ENCODE measurements at places on chromosomes 1 and 21.

DNA sequence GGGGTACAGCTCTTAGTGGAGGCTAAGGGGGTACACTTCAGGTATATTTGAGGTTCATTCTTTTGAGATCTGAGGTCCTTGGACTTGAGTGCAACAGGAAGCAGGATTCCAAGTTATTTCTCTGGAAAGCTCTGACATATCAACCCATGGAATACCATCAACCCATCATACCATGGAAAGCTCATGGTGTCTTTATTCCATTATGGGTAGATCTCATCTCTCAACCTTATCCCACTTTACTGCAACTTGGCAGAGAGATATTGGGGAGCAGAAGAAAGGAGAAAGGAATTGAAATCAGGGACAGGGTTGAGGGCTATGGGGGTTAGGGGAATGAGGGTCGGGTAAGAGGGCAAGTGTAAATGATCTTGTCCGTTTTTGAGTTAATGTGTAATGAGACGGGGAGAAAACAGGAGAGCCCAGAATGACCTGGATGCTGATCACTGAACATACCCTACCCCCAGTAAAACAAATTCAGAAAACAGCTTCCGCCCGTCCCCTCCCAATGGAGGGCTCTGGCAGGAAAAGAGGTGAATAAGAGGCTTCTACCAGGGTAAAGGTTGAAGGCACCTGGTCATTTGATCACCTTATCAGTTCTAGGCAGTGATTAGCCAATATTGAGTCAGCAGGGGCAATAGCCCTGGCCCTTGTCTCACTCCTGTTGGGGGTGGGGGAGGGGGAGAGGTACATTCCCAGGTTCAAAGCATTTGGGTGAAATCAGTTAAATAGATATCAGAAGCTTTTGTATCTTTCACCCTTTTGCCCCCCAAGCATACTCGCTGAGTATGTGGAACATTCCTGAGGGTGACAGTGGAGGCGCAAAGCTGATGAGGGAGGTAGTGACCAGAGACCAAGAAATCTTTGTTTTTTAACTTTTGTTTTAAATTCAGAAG lies 622 bp upstream of the APOA2 start:
- no peak for DNase-seq

DNA sequence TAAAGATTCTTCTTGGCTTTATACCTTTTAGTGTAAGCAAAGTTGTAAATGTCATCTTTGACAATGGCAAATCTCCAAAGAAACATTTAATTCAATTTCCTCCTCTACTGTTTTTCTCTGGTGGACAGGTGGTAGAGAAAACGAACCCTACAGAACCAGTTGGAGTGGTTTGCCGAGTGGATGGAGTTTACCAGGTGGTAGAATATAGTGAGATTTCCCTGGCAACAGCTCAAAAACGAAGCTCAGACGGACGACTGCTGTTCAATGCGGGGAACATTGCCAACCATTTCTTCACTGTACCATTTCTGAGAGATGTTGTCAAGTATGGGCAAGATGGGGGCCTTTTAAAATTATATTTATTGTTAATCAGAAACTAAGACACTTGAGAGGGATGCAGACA lies 25.8 kb downstream of the UAP1 start:
- no peak for DNase-seq

DNA sequence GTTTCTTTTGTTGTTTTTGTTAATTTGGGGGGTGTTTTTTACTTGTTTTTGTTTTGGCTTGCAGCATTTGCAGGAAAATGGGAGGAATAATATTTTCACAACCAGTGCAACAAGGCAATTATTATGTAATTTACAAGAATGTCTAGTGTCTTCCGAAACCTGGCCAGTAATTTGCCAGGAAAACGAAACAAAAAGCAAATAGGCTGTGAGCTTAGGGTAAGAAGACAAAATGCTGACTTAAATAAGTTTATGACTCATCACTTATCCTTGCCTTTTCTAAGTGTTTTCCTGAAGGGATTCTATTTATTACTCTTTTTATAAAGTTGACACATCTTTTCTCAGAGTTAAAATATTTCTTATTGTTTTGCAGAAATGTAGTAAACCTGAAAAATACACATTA lies 49.8 kb downstream of the KCNT2 start:
- DNase-seq, result no peak

GRCh38 chr1:66618390-66618789 lies 84.4 kb downstream of the SGIP1 start:
- DNase-seq, result no peak

GRCh38 chr21:33259995-33260394 lies 6.2 kb upstream of the IL10RB start:
- DNase-seq, result no peak

- no peak for DNase-seq
Measured at GRCh38 chr1:17215545-17215890, 10.6 kb downstream of the PADI1 start.

- no peak for DNase-seq
Measured at GRCh38 chr1:236064674-236065508, at the start of gene NID1. Gene NID1 (minus strand): TSS chr1:236065090. CDS start chr1:236065079, 11 bp downstream.

DNA sequence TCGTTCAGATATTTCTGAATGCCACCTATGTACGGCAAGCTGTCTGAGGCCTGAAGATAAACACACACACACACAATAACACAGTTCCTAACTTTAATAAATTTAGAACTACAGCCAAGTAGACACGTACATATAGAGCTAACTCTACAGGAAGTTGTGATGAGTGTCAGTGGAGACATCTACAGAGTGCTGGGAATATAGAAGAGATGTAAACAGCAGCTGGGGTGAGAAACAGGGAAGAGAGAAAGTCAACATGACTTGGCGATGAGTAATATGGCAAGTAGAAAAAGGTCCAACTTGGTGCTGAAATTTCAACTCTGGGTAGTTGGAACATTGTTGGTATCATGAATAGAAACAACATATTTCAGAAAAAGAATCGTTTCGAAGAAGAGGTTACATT lies 206.5 kb downstream of the ZP4 start:
- no peak for DNase-seq

GRCh38 chr1:197320991-197321531 lies 53.0 kb downstream of the CRB1 start:
- no peak for DNase-seq

DNA sequence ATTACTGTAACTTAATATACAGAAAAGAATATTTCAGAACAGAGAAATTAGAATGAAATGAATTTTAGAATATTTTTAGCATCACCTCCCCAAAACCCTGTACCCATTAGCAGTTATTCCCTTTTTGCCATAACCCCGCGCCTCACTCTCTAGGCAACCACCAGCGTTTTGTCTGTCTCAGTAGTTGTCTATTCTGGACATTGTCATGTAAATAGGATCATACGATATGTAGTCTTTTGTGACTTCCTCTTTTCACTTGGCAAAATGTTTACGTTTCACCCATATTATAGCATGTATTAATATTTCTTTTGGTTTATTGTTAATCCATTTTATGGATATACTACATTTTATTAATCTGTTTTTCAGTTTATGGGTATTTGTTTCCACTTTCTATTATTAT lies 24.9 kb downstream of the SOAT1 start:
- DNase-seq, result no peak

DNA sequence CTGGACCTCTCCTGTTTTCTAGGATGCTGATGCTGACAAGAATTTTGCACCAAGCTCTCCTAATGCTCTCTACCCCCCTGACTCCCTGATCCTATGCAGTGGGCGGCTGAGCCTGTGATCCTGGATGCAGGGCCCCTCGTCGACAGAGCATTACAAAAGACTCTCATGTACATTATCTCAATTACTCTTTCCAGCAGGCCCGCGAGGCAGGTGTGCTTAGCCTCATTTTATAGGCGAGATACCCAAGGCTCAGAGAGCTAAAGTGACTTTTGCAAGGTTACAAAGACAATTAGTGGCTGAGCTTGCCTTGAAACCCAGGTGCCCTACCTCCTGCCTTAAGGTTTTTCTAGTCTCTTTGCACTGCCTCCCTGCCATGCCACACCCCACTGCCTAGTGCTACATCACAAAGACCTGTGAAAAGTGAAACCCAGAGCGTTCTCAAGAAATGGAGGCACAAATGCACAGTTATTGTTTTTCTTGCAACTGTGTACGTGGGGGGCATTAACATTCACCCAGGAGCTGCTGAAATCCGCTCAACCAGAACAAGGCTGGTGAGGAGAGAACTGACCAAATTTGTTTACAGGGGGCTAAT lies 10.0 kb upstream of the C8A start:
- DNase-seq, result no peak

- DNase-seq, result no peak
Measured at GRCh38 chr1:12496154-12496961, 121.7 kb downstream of the DHRS3 start.

GRCh38 chr1:27668808-27669723 lies 2.9 kb downstream of the IFI6 start:
- peak; percentile 36 for DNase-seq

DNA sequence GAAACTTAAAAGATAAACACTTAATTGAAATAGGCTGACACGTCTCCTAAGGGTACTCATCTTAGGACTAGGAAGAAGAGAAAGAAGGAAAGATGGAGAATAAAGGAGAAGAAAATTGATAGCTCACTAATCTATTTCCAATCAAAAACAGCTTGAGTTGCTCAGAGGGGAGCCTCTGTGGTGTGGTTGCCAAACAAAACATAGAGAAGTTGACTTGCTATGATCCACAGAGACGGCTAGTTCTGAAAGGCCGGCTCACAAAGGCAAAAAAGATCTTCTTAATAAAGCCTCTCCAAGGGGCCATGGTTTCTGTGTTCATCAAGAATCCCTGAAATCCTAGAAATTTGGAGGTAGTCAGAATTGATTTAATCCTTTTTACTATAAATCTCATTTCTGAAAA lies 644.1 kb downstream of the LMO4 start:
- DNase-seq, result no peak

Measured in SHP77 (cell line).